ENCODE measurements at places on chromosomes 7 and 10.

GRCh38 chr7:16558761-16559302 is 32.2 kb downstream of the LRRC72 start:
- no peak for DNase-seq

DNA sequence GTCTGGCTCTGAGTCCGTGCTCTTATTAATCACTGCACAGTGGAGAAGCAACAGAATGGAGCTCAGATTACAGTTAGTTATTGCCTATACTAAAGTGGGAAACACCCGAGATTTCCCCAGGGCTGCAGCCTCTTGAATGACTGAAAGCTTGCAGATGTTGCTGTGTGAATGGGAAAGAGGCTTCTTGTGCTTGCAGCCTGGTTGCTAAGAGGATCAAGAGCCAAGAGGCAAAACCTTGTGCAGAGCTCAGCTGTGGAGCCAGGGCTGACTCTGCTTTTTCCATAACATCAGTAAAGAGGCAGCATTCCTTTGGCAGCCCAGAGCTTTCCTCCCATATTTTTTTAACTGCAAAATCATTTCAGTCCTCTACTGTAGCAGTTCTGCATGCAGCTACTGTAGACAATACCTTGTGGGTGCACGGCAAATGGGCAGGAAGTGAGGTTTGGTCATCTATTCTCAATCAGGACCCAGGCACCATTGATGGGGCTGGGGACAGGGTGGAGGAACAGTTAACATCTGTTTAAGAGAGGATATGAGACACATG is 86.5 kb downstream of the RALA start:
- DNase-seq = peak; percentile 81

GRCh38 chr10:24762966-24763623 is 39.4 kb upstream of the ARHGAP21 start:
- peak; percentile 73 for DNase-seq

- no peak for DNase-seq
Measured at GRCh38 chr7:25845464-25845863, 306.5 kb upstream of the NFE2L3 start.

DNA sequence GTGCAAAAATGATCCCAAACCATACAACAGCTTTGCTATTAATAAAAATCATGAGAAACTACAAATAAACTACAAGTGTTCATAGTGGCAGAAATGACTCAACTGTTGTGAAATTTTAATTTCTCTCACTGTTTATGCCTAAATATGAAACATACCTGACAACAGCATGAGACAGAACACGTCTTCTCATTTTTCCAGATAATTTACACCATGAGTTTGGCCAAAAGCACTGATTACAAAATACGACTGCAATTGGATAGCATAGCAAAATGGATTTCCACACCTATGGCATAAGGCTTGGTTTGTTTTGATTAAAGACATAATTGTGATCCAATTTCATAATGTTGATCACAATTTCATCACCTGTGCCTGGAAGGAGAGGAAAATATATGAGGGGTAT is 608.6 kb downstream of the GATA3 start:
- no peak for DNase-seq

- DNase-seq = no peak
Measured at GRCh38 chr10:119197921-119198320, 9.4 kb upstream of the GRK5 start.

DNA sequence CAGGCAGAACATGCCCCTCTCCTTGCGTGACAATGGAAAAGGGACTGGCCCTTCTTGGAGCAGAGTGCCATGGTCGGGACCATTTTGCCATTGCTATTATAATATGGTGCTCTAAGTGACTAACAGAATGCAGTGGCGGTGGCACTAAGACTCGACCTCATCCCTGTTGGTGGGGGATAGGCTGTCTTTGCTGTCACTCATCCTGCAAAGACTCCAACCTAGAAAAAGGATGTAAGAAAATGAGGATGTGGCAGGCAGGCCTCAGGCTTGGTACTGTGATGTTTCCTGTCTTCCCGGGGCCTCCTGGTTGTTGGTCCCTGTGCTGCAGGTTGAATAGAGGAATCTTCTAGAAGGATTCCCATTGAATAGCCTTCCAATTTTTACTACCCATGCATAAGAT is 18.6 kb downstream of the BLNK start:
- no peak for DNase-seq

- peak; percentile 70 for DNase-seq
Measured at GRCh38 chr10:102643336-102644065, 778 bp upstream of the TRIM8 start.

DNA sequence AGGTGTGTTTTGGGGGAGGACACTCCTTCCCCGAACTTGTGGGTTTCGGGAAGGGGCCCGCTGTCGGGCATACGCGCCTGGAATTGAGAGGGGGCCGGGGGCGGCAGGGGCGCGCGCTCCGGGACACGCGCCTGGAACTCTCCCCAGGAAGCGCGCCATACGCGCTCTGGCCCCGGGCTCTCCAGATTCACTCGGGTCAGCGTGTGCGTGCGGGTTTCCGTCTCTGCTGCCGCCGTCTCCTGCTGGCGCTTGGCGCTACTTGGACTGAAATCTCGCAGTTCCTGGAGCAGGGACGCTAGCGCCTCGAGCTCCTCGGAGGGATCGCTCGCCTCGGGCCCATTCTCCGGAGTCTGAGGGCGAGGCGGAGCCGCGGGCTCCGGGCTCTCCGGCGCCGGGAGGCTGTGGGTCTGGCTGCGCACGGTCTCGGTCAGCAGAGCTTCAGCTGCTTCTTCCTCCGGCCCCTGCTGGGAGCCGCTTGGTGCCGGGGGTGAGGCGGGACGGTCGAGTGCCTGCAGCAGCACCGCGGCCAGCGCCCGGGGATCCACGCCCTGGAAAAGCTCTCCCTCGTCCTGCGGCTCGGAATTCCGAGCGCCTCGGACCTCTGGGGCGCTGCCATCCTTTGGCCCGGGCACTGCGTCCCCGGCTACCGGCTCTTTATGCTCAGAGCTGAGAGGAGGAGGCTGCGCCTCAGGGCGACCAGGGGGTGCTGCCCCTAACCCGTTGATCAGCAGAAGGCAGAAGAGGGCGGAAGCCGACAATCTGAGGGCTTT is 1.1 kb downstream of the VGF start:
- peak; percentile 71 for DNase-seq

- no peak for DNase-seq
Measured at GRCh38 chr7:157941210-157941609, 604.4 kb downstream of the DNAJB6 start.

- DNase-seq = no peak
Measured at GRCh38 chr7:90886416-90886815, 290.3 kb downstream of the CDK14 start.
